ENCODE measurements at places on chromosomes 7 and 10.
A peak's percentile ranks its signal among the peaks of the same experiment; 100 is the strongest.

DNA sequence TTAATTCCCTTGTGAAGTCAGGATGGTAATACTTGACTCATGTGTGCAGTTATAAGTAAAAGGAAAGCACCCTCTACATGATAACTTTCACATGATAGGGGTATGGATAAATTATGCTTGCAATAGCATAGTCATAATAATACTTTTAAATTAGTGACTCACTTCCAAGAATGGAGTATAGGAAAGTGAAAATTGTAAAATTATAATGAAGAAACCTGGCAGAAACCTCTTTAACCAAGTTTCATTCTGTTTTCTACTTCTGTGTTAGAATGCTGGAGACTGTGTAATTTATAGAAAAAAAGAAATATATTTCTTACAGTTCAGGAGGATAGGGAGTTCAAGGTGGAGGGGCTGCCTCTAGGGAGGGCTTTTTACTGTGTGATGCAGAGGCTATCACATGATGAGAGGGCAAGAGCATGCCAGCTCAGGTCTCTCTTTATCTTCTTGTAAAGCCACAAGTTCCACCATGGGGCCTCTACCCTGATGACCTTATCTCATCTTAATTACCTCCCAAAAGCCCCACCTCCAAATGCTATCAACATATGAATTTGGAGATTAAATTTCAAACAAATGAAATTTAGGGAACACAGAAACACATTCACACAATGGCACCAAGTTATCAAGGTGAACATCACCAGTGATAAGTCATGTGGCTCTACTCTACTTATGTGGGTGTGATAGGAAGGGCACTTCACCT is 43.2 kb downstream of the HDAC9 start:
- no peak for DNase-seq

DNA sequence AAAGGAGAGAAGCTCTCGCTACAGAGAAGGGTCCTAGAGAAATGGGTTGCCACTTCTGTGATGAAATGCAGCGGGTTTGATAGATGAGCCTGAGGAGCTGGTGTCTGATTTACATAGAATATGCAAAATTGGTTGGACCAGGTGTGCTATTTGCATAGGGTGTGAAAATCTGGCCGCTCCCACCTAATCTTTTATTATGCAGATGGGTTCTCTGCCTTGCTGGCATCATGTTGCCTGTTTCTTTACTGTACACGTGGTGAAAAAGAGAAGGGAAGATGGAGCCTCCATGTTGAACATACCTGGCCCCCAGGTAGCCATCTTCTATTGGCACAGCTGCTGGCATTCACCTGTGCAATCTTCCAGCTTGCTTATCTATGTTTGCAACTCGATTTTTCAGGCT is 212.2 kb downstream of the ANKRD7 start:
- DNase-seq = no peak

DNA sequence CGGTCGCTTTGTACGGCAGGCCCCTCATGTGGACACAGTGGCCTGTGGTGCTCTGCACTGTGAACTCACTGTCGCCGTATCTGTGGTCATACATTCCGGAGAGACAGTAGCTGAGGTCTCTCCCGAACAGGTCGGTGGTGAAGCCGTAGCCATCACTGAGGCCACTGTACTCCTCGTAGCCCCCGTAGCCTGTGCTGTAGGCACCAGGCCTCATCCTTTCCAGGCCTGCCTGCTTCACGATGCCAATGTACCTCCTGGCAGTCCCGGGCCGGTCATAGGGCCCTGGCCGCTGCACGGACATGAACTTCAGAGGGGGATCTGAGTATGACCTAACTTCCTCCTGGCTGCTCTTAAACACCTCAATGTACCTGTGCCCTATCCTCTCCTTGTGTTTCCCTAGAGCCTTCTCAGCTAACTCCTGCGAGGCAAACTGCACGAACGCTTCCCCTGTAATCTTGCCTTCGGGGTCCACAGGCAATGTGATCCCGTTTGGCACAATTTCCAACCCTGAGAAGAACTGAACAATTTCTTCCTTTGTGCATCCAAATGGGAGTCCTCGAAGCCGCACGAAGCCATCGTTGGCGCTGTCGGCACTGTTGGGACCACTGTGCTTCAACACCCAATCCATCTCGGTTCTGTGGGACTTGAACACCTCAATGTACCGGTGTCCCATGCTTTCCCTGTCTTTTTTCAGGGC is 15.7 kb downstream of the FXYD4 start:
- DNase-seq = no peak

DNA sequence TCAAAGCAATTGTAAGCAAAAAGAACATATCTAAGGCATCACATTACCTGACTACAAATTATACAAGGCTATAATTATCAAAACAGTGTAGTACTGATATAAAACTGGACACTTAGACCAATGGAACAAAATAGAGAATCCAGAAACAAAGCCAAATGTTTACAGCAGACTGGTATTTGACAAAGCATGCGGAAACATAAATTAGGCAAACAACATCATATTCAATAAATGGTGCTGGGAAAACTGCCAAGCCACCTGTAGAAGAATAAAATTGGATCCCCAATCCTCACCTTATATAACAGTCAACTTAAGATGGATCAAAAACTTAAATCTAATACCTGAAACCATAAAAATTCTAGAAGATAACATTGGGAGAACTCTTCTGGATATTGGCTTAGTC is 240.8 kb upstream of the POM121L12 start:
- DNase-seq = no peak

DNA sequence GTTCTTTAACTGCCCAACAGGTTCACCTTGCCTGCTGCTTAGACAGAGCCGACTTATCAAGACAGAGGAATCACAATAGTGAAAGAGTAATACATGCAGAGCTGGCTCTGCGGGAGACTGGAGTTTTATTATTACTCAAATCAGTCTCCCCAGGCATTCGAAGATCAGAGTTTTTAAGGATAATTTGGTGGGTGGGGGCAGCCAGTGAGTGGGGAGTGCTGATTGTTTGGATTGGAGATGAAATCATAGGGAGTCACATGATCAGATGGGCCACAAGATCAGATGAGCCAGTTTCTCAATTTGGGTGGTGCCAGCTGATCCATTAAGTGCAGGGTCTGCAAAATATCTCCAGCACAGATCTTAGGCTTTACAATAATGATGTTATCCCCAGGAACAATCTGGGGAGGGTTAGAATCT is 131.3 kb downstream of the AKR1D1 start:
- DNase-seq = no peak

GRCh38 chr7:76202666-76203030 is 952 bp downstream of the SRRM3 start:
- DNase-seq = no peak

DNA sequence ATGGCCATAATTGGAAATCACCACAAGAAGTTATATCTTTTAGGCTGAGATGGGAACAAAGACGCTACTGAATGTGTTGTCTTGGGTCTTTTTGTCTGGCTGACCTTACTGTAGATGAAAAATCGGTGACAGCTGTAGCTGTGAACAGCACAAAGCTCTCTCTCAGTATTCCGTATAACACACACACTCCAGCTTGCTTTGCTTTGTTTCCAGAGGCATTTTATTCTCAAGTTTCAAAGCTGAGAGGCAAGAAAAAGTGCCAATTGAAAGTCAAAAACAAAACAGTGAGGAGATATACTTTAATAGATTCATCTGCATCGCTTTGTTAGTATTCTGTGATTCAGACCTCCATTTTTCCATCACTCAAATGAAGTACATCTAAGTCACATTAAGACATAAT is 39.6 kb upstream of the CABCOCO1 start:
- DNase-seq = no peak

DNA sequence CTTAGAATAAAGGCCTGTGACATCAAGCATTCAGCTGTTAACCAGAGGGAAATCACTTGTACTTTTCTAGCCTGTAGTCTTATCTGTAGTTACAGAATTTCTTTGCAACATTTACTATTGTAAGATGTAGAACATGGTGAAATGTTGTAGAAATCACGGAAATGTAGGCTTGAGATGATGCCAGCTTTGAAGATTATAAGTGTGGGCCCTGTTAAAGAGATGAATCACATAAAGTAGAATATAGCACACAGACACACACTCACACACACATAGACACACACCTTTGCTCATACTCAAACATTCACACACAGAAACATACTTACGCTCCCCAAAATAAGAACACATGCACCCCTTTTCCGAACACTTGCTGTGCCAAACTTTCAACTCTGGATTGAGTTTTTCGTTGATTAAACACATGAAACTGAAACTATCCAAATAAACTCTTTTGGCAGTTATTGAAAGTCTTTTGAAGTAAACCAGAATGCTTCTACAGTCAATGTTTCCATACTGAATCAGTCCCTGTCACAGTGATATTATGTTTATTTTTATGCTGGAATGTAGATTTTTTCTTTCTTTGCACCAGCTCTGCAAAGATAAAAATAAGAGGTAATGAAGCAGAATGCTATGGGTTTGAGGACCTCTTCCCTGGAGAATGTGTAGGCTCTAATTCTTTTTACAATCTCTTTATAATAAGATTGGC is 230.3 kb upstream of the MEOX2 start:
- no peak for DNase-seq

DNA sequence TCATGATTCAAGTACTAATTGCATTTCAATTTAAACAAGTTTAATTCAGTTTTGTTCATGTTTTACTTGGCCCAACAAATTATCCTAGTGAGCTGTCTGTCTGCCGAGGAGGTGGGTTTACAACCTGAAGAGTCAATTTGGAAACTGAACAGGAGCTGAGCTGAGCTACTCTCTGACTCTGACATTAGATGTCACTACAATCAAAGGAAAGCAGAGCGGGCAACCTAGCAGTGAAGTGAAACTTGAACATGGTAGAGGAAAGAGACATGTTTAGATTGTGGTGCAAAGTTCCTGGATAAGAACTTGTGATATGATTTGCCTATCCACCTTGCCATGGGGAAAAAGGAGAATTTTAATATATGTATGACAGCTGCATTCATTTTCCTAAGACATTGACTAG is 9.6 kb upstream of the AGR3 start:
- peak; percentile 5 for DNase-seq

DNA sequence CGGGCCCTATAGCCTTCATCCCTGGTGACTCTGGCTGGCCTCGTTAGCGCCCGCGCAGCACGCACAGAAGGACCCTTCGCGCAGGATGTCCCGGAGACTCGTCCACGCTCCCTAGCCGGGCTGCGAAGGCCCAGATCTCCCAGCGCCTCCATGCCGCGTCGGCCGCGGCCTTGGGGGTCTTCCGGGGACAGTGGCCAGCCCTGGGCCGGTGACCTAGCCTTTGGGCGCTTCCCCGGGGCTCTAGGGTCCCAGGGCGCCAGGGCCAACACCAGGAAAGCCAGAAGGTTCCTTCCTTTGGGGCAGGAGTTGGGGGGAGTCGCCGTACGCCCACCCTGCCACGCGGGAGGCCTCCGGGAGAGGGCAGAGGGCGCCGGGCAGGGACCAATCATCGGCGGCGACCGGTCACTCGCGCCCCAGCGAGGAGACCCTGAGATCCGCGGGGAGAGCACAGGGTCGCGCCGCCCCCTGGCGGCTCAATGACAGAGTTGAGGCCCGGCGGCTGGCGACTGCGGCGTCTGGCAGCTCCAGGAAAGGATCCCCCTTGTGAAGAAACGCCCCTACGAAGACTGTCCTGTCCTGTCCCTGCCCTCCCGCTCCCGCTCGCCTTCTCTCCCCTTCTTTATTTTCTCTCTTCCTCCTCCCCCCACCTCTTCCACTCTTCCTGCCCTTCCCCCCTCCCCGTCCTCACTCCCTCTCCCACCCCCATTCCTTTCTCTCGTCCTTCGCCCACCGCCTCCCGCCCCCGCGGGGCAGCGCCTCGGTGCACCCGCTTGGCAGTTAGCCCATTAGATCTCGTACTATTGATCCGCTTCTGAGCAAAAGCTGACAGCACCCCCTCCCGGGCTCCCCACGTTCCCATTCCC is 62.3 kb upstream of the LBX1 start:
- peak; percentile 26 for DNase-seq

- DNase-seq = no peak
Measured at GRCh38 chr10:120336306-120336910, 120.6 kb upstream of the PLPP4 start.

GRCh38 chr7:9498303-9498702 is 1064.9 kb downstream of the NXPH1 start:
- no peak for DNase-seq
